Activated CD4-positive, alpha-beta T cell treated with anti-CD3 and anti-CD28 coated beads, Interleukin-2, amount 10 ng/mL, durations not matched to agents 7 days and 5 days (primary cell): ENCODE measurements at places on chromosomes 4 and X. TPM values are rescaled to one million over a fixed set of nuclear protein-coding genes. Genes with fewer than 3 reads are reported as not detected.

FGFBP2 gene
- 5.6 TPM for total RNA-seq

- DNase-seq = no peak
Observed at GRCh38 chrX:96449191-96449590, 235.5 kb upstream of the DIAPH2 start.

- DNase-seq = no peak
Observed at GRCh38 chr4:85512446-85513205, 37.7 kb downstream of the ARHGAP24 start.

MTTP gene
- total RNA-seq = not detected

DNA sequence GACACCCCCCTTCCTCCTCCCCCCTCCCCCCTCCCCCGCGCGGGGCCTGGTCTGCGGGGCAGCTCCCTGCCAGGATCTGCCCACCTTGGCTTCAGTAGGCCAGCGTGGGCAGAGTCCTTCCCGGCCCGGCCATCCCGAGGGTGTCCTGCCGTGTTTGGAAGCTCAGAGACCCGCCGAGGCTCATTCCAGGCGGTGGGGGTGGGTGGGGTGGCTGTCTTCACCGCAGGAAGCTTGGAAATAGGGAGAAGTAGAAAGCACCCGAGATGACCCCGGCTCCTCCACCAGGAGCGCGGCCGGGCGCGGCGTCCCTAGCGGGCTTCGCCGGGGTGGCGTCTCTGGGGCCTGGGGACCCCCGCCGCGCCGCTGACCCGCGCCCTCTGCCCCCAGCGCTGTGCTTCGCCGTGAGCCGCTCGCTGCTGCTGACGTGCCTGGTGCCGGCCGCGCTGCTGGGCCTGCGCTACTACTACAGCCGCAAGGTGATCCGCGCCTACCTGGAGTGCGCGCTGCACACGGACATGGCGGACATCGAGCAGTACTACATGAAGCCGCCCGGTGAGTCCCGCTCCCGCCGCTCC is 1.6 kb downstream of the NAT8L start:
- DNase-seq = no peak
